ENCODE measurements at places on chromosomes 12 and 14. TPM values are rescaled to one million over a fixed set of nuclear protein-coding genes. Genes with fewer than 3 reads are reported as not detected.

DNA sequence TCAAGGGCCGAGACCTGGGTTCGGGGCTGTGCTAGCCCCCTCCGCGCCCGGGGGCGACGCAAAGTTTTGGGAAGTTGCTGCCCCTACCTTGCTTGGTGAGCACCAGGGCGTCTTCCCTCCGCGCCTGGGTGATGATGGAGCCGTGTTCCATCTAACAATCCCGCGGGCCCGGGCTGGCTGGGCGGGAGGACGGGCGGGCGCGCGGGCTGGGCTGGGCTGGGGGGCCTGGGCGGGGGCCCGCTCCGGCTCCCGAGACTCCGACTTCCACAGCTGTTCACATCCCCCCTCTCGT, 298 bp downstream of the CTDSP2 start:
- no peak for DNase-seq

DNA sequence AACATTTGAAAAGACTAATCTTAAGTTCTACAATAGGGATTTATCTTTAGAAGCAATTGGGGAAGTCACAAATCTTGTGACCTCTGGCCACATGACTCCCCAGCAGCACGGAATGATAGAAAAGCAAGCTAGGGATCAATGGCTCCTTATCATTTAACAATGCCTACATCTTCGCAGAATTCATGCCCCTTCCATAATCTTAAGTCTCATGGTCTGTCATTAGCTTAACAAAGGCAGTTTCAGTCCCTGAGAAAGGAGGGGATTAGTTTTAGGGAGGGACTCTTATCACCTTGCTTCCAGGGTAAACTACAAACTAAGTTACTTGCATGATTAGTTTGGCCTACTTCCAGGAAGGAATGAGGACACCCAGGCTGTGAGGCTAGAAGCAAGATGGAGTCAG, 486.0 kb downstream of the RMST start:
- DNase-seq: no peak

Gene BMAL2
- polyA plus RNA-seq: 6.5 TPM

Gene TMEM30B
- polyA plus RNA-seq: 36.6 TPM

GRCh38 chr14:102776761-102777710, at the start of gene TRAF3:
Gene TRAF3 (plus strand): TSS chr14:102777449. CDS start chr14:102870202, 92,753 bp downstream.
- DNase-seq: no peak

GRCh38 chr14:102504328-102504999, 5.1 kb downstream of the ANKRD9 start:
- DNase-seq: no peak

DNA sequence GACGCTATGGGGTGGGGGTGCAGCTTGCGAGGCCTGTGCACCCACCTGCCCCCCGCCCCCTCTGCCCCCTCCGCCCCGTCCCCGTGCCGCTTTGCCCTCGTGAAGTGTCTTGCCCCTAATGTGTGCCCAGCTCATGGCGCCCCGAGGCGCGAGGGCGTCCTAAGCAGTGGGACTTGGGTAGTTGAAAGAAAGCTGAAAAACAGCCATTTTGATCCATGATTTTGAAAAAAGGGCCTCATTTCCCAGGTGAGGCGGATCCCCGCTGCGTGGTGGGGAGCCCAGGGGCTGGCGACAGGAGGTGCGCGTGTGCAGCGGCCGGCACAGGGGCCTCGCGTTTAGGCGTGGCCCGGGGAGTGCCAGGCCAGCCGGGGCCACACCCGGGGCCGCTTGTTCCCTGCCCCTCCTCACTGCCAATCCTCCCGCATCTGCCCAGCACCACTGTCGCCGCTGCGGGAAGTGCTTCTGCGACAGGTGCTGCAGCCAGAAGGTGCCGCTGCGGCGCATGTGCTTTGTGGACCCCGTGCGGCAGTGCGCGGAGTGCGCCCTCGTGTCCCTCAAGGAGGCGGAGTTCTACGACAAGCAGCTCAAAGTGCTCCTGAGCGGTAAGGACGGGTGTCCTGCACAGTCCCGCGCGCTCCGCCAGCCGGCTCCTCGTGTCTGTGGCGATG, 11.8 kb downstream of the ZFYVE21 start:
- DNase-seq: peak; percentile 86

Gene NTN4
- 28.4 TPM for polyA plus RNA-seq

DNA sequence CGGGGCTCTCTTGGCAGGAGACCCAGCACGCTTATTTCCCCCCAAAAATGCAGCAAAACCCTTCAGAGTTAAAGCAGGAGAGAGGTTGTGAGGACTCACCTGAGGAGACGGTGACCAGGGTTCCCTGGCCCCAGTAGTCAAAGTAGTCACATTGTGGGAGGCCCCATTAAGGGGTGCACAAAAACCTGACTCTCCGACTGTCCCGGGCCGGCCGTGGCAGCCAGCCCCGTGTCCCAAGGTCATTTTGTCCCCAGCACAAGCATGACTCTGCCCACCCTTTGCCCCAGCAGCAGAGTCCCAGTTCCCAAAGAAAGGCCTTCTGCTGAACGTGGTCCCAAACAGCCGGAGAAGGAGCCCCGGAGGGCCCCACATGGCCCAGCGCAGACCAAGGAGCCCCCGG, 337.7 kb downstream of the TMEM121 start:
- no peak for DNase-seq

DNA sequence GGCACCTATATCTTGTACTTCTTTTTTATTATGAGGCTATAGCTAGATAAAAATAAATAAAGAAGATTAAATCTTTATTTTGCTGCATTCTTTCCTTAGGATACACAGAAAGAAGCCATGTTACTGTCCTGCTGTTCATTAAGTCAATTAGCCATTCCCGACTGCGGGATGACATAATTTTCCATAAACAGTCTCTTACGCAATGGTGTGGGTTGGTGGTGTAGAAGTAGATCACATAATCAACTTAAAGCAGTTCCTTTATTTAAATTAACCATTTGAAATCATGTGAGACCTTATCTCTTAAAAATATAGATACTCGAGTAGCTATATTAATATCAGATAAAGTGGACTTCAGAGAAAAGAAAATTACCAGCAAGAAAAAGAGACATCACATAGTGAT, 40.2 kb downstream of the TAOK3 start:
- no peak for DNase-seq

DNA sequence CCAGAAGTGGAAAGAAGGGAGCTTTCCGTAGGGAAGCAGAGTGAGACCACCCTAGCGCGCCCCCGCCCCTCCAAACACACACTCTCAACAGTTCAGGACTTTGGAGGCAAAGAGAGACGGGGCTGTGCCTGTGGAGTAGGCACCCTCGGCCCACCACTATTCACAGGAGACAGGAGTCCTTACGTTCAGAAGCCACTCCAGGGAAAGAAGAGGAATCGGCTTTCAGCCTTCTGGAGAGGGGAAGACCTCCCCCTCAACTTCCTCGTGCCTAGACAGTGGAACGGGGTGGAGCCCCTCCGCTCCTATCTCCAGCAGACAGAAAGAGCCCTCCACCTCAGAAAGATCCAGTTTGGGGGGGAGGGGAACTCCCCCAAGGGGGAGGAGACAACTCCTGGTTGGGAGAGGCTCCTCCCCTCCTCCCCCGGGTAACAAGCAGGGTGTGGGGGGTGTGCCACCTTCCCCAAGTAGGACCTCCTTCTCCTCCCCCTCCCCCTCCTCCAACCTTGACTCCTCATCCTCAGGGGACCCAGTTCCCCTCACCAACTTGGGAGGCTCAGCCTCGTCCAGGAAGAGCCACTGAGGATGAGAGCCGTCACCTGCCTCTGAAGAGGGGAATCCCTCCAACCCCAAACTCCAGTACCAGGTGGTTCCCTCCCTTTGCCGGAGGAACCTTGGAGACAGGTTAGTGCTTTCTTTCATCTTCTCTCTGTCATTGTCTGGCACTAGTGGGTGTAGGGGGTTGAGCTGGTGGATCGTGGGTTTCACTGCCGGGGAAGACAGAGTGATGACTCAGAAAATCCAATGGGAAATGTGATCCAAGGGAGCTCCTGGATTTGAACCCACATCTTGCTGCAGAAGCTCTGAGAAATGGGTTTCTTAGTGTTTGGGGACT, 883 bp downstream of the FOXJ2 start:
- peak; percentile 27 for DNase-seq

GRCh38 chr12:49979791-49980190, 7.0 kb downstream of the AQP6 start:
- DNase-seq: no peak

DNA sequence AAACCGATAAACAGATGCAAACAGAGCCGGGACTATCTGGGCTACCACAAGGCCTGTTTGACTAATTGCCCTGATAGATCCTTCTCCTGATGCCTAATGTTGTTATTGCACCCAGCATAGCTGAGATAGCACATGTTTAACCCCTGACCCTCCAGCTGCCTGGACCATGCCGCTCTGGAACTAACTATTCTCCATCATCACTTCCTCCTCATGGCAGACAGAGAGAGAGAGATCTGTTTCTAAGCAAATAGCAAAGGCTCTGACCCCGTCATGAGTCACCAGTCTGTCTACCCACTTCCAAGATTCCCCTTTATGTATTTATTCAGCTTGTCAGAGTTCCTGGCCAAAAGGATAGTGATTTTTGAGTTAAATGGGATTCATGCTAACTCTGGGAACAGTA, 58.2 kb upstream of the FLRT2 start:
- no peak for DNase-seq

DNA sequence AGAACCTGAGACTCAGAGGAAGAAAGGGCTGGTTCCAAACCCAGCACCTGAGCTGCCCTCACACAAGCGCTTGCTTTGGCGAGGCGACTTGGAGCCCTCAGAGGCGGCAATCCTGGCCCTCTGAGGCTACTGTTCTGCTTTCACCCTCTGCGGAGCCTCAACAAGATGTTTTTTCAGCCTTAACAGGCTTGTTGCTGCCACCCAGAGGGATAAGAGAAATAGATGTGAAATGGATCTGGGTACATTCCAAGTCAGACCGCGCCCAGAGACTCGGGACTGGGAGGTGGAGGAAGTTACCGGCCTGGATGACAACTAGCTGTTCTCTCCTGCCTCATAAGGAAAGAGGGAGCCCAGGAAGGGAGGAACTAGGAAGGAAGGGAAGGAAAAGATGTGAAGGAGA, 89.6 kb downstream of the TTC7B start:
- peak; percentile 64 for DNase-seq

Data from large intestine (tissue), 12 donors.